ENCODE measurements at places on chromosomes 6 and 20. TPM values are rescaled to one million over a fixed set of nuclear protein-coding genes. Genes with fewer than 3 reads are reported as not detected.

- DNase-seq = peak; percentile 75
Measured at GRCh38 chr6:111846492-111847409, 26.5 kb downstream of the FYN start.

DNA sequence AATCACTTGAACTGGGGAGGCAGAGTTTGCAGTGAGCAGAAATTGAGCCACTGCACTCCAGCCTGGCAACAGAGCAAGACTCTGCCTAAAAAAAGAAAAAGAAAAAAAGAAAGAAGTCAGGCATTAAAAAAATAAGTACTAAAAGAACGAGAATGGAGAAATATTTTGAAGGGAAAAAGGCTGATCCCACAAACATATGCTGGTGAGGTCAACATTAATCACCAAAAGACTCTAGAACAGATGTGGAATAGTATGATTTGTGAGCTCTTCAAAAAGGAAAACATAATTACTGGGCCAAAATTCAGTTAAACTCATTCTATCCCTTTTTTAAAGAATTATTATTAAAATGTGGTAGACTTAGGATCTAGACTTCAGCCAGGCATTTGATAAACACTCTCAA lies 61.2 kb upstream of the NRSN1 start:
- DNase-seq = no peak

DNA sequence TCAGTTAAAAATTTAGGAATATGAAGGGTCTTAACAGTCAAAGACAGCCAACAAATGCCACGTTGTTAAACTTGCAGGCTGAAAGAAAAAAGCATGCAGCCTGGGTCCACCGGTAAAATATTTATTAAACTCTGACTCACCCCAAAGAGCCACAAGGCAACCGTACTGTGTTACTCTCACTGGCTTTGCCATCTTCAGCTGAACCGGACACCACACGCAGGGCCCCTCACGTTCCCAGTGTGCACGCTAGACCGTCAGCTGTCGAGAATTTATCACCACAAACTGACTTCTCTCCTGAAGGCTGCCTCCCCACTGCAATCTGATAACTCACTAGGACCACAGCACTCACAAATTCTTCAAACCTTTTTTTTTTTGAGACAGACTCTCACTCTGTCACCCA lies 30.7 kb downstream of the HUS1B start:
- no peak for DNase-seq

DNA sequence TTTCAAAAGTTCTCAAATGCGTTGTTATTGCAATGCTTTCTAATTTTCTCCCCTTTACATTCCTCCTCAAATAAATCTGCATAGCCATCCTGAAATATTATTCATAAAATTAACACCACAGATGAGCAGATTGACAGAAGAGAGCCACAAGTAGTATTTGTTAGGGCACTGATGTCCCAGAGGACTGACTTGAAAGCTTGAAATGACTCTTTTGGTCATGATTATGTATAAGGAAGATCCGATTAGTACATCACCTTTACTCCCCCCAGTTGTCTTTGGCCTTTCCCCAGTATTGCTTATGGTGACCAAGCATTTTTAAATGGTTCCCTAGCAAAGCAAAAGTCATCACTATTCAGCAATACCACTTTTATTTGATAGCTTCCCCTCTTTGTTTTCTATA lies 187.6 kb downstream of the ADAT2 start:
- no peak for DNase-seq

GRCh38 chr6:140183881-140184280 lies 809.4 kb upstream of the CITED2 start:
- no peak for DNase-seq

DNA sequence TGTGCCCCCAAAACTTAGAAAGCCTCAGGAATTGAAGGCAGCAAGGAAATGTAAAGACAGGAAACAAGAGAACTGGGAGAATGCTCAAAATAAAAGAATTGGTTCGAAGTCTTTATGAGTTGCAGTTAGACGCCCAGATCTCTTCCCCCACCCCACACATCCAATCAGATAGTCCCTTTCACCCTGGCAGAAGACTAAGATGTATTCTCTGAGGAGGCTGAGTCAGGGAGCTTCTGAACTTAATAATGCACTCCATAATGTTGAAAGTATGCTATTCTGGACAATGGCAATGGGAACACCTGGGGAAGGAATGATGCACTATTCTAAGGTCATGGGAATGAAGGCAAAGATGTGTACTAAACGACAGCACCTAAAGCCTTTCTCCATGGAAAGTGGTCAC lies 173.6 kb downstream of the MTFR2 start:
- no peak for DNase-seq

DNA sequence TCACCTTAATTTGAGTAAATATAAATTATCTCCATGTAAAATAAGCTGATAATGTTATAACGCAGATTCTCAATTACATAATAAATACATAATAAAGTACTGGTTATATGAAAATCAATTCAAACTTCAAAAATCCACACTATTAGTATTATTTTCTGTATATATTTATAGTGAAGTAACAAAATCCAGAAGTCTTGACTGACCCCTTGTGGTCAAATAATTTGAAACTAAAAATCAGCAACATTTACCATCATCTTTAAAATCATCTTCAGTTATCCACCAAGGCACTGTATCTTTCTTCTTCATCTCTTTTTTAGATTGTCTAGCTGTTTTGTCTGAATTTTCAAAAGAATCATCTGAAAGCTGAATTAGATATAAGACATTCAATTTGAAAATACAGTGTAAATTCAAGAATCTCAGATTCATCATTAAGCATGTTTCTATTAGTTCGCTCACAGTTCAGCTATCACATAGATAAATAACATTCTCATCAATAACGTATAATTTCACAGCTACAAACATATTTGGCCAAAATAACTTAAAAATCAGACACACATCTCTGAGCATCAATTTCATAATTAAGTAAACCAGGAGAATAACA lies 6.5 kb downstream of the CEP162 start:
- no peak for DNase-seq

GRCh38 chr6:88764081-88764480 lies 199.3 kb downstream of the RNGTT start:
- DNase-seq = no peak

GRCh38 chr20:16864069-16864468 lies 115.9 kb downstream of the OTOR start:
- no peak for DNase-seq

GRCh38 chr6:57261926-57262325 lies 39.8 kb upstream of the RAB23 start:
- no peak for DNase-seq

DNA sequence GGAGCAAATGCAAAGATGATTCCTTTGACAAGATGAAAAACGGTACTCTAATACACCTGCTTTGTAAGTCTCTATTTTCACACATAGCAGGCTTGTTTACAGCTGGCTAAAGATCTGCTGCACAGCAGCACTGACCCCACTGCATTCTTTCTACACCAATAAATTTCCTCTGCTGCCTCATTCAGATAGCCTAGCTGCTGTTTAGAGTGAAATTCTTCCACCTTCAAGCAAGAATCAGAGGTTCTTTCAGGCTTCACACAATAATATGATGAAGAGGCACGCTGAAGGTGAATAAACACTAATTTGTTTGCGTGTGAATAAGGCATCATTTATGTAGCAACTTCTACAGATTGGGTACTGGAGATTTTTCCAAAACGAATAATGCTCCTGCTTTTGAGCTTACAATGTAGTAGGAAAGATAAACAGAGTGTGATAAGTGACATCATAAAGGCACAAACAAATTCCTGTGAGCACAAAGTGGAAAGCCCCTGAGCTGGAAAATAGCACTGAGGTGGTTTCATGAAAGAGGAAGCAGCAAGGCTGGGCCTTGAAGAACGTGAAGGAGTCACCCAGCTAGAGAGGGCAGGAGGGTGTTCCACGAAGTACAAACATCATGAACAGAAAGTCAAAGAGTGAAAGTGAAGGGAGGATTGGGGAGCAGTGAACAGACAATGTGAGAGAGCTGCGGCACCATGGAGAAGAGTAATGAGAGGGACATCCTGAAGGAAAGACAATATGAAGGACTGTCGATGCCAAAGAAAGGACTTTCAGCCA lies 543.4 kb downstream of the CD83 start:
- DNase-seq = no peak

DNA sequence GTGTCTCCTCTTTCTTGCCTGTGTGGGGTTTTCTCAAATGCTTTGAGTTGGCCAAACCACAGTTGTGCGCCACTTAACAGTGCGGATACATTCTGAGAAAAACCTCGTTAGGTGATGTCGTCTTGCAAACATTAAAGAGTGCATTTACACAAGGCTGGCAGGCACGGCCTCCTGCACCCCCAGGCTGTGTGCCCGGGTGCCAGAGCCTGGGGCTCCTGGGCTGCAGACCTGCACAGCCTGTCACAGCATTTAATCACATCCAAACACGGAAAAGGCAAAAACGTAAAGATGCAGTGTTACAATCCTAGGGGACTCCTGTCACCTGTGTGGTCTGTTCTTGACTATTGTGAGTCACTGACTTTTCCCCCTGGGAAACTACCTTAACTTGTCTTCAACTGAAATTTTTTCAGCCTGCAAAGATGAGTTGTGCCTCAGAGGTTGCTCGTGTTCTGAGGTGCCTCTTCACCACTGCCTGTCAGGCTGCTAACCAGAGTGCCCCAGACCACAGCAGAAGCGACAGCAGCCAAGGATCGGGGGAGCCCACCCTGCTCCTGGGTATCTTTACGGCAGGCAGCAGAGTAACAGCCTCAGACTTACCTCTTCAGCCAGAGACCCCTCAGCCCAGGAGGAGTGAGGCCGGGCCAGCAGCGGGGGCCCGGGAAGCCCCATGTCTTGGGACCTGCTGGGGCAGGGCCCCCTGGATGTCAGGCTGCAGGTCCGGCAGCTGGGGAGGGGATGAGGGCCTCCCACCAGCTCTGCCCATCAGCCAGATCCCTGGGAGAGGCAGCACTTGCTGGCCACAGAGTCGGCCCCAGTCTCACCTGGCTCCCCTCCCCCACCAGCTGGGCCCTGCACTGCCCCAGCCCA lies 683 bp upstream of the C20orf204 start:
- no peak for DNase-seq

DNA sequence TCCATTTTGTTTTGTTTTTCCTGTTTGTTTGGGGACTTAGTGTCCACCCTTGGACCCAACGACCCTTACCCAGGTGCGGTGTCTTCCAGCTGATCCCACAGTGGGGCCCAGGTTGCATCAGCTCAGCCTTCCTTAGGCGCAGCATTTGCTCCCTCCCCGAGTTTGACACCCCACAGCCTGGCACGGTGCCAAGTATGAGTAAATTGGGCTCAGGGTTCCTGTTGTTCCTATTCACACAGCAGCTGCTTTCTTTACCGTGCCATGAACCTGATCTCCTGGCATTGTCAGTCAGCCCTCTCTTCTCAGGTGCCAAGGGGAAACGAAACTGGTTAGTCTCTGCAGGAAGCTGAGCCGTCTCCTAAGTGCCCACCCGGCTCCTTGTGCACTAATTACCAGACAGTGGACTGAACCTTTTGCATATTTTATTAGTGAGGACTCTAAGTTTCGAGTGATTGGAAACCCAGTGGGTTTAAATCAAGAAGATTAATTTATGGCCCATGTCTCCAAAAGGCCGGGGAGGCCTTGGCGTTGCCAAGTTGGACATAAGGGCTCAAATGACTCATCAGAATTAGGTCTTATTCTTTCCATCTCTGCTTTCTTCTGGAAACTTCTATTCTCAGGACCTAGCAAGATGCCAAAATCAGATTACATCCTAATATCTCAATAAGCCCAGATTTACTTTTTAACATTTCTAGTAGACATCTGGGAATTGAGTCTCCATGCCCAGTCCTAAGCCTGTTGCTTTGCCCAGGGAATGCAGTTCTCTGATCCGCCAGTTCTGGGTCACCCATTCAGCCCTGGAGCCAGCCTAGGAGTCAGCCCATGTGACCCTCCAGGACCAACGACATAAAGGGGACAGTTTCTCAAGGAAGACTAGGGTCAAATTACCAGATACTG lies 68.8 kb downstream of the TSHZ2 start:
- DNase-seq = peak; percentile 42

GRCh38 chr20:3672547-3673171 lies 9.2 kb downstream of the ADAM33 start:
- DNase-seq = no peak

GRCh38 chr20:37393196-37393862 lies 47.4 kb downstream of the SRC start:
- DNase-seq = no peak

The WFDC5 gene
- not detected for total RNA-seq

The PSORS1C1 gene
- total RNA-seq = 1.2 TPM

The C4A gene
- 61.5 TPM for total RNA-seq

The MUC22 gene
- total RNA-seq = 0.19 TPM

The TCP1 gene
- total RNA-seq = 159 TPM

The TNFRSF21 gene
- total RNA-seq = 10.9 TPM

The SLCO4A1 gene
- 12.1 TPM for total RNA-seq

The TP53TG5 gene
- 1.2 TPM for total RNA-seq

The MUCL3 gene
- total RNA-seq = not detected

The RMND1 gene
- total RNA-seq = 15.5 TPM

The CTCFL gene
- total RNA-seq = not detected

The FOXC1 gene
- total RNA-seq = 3.5 TPM

The OR12D3 gene
- not detected for total RNA-seq

The AFG1L gene
- 12.6 TPM for total RNA-seq
